H7 (cell line): ENCODE measurements at places on chromosomes 6 and 20.

GRCh38 chr20:14830899-14831298 lies 493.5 kb upstream of the FLRT3 start:
- DNase-seq: no peak

GRCh38 chr20:36085686-36086267 lies 68.8 kb upstream of the EPB41L1 start:
- DNase-seq: no peak

- no peak for DNase-seq
Measured at GRCh38 chr20:18780385-18781130, 33.0 kb upstream of the SCP2D1 start.

DNA sequence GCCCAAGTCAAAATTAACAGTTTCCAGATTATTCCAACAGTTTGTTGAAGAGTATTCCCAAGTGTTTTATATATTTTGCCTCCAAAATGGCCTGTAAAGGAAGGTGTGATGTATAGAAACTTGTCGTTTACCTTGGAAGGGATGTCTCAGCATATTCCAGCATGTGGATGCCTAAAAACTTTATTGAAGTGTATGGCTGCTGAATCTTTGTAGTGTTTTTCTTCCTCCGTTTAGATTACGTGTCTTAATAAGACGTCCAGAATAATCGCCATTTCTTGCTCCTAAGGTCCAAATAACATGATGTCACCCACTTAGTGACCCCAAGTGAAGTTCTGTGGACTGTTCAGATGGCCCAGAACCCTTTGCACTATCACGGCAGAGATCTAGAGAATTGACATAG lies 18.0 kb upstream of the SF3B5 start:
- no peak for DNase-seq

DNA sequence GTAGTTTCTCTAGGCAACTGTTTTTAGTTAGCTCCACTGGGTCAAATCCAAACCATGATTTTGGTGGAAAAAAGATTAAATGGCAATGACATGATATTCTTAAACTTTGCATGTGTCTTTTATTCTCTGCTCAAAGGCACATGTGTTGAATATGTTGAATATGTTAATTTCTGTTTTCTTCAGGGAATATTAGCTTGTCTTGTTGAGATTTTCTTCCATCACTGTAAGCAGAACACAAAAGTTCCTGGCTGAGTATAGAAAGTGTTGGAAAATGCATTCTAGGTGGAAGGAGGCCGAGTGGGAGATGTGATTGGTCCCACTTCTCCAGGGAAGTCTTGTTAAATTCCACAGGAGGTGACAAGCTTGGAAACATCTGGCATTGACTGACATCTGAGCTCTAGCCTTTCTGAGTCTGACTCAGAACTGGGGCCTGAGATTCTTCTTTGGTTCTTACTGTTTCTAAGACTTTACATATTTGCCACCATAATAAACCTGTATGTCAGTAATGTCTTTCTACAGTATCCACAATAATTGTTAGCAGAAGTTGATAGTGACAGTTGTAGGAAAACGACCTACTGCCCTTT lies 81.1 kb downstream of the LAMA4 start:
- no peak for DNase-seq

DNA sequence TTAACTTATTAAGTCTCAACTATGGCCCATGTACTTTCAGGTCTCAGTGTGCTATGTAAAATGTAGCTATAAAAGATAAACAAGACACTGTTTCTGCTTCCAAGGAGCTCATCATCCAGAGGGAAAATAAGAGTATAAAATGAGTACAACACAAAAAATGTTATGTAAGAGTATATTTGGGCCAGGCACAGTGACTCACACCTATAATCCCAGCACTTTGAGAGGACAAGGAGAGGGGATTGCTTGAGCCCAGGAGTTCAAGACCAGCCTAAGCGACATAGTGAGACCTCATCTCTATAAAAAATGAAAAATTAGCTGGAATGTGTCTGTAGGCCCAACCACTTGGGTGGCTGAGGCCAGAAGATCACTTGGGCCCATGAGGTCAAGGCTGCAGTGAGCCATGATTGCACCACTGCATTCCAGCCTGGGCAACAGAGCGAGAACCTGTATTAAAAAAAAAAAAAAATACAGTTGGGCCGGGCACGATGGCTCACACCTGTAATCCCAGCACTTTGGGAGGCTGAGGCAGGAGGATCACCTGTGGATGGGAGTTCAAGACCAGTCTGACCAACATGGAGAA lies 124.0 kb downstream of the EDN1 start:
- DNase-seq: no peak

GRCh38 chr6:136751522-136751956 lies 40.7 kb downstream of the MAP3K5 start:
- no peak for DNase-seq

DNA sequence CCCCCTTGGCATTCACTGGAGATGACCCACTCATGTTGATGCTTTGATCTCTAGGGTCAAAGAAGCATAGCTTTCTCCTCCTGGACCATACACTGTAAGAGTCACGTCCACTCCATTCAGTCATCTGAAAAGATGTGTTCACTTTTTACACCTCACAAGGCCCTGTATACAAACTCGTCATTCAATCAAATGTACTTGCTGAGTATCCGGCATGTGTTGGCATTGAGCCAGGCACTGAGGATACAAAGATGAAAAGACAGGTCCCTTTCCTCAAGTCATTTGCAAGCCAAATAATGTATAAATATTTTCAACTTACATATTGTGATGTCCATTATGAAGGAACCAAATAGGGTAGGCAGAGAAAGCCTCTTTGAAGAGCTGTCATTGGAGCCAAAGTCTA lies 32.6 kb upstream of the CSNK2A1 start:
- DNase-seq: no peak
